Activated CD4-positive, alpha-beta T cell treated with anti-CD3 and anti-CD28 coated beads, Interleukin-2, amount 10 ng/mL, durations not matched to agents 24 days and 14 days (primary cell): ENCODE measurements at places on chromosomes 13 and 19. TPM values are rescaled to one million over a fixed set of nuclear protein-coding genes. Genes with fewer than 3 reads are reported as not detected.

GPC6 gene
- total RNA-seq: not detected in 2 replicates

- no peak for DNase-seq
Measured at GRCh38 chr13:53342623-53343360, 314.2 kb downstream of the OLFM4 start.

- peak; percentile 97 for DNase-seq
Measured at GRCh38 chr19:1855040-1855827, 7.0 kb upstream of the REXO1 start.

DNA sequence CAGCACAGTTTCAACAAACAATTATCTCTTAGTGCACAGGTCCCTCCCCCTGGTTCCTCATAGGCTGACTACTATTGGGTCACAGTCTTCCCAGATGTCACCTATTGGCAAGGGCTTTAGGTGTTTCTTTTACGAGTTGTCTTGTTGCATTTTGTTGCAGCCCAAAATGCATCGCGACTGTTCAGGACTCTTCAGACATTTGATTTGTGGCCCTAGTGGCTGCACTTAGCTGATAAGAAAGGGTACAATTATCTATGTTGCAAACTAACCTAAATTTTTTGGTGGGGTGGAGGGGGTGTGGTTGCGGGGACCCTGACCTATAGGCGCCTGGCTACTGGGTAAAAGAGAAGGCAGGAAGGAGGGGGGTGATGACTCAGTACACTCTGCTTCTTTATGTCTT lies 29.1 kb upstream of the ZNF714 start:
- DNase-seq: no peak

KPNA3 gene
- total RNA-seq: 56.5 and 58.8 TPM in 2 replicates

C19orf85 gene
- total RNA-seq: not detected in 2 replicates

LENG9 gene
- total RNA-seq: 8.2 and 8.3 TPM in 2 replicates

DNA sequence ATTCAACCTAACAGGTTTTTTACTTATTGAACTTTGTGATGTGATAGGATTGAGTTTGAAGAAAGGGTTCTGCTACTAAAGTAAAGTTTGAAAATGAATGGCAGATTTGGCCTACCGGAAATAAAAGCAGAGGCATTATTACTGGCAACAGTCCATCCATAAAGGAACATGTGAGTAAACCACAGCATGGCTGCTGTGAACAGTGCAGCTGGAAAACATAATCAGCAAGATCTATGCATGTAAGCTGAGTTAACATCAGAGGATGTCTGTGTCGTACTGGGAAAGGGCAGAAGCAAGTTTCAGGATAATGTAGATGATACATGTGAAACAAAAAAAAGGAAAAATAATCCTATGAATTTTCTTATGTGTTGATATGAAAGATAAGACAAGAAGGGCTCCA lies 87.6 kb downstream of the CYSLTR2 start:
- peak; percentile 8 for DNase-seq

DNA sequence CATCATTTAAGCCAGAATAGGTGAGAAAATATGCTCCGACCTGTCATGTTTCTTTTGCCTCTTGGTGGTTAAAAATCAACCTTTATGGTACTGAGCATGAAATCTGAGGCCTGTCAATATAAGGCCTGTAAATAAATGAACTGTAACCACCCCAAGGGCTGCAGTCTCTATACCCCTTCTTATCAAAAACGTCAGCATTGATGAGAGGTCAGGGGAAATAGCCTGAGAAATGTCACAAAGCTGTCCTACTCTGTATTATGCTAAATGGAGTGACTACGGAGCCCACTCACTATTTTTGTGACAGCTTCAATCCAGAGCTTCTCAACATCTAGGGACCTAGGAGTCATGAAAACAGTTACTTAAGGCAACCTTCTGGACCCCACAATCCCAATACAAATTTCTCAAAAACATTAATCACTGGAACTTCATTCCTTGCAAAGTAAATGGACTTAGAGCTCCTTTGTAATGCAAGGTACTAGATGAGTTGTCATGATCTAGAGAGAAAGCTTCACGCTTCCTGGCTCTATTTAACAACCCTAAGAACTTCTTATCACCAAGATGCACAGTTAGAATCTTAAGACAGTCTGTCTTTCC lies 2.7 kb upstream of the RAP2A start:
- DNase-seq: no peak

GRCh38 chr13:44932850-44933251 lies 56.4 kb downstream of the NUFIP1 start:
- no peak for DNase-seq

GRCh38 chr19:36060430-36060829 lies 5.7 kb downstream of the WDR62 start:
- peak; percentile 71 for DNase-seq

- DNase-seq: no peak
Measured at GRCh38 chr19:50000038-50000840, 24.9 kb downstream of the VRK3 start.

DNA sequence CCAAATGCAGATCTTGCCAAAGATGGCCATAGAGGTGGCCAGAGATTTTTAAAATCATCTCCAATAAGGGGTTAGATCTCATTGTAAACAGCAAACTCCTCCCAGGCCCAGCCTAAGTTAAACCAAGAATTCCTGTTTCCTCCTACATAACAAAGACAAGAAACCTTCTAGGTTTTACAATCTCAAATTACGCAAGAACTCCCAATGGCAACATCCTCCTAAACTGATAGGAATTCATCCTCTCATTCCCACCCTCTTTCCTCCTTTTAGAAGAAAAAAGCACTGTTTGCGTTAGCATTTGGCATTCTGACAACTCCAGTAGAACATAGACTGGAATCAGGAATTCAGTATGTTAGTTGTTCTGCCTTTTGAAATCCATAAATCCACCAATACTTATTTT lies 14.6 kb downstream of the PROSER1 start:
- DNase-seq: no peak

CASP14 gene
- total RNA-seq: not detected in 2 replicates

GRCh38 chr13:34156841-34157365 lies 339.0 kb downstream of the RFC3 start:
- peak; percentile 84 for DNase-seq

NKG7 gene
- total RNA-seq: 363 and 379 TPM in 2 replicates

DNA sequence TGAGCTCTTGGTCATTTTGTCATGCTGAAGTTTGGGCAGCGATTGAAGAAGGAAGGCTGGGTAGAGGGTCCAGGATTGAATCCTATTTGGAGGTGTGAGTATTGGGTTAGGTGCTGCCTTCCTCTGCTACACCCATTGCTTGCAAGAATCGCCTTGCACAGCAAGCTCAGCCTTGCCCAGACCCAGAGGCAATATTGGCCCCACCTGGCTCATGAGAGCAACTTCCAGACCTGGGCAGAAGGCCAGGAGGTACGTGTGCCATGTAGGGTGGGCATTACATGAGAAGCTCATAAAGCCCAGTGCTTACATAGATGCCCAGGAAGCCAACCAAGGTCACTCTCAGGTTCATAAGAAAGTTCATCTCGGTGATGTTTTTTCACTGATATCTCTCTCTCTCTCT lies 718.0 kb downstream of the EFNB2 start:
- DNase-seq: no peak

GRCh38 chr19:50817941-50818858 lies 5.4 kb downstream of the KLK1 start:
- peak; percentile 92 for DNase-seq

ZNF229 gene
- 0.05 TPM in 1 of 2 replicates, not detected in the other for total RNA-seq

PRKCG gene
- not detected in 2 replicates for total RNA-seq

DNA sequence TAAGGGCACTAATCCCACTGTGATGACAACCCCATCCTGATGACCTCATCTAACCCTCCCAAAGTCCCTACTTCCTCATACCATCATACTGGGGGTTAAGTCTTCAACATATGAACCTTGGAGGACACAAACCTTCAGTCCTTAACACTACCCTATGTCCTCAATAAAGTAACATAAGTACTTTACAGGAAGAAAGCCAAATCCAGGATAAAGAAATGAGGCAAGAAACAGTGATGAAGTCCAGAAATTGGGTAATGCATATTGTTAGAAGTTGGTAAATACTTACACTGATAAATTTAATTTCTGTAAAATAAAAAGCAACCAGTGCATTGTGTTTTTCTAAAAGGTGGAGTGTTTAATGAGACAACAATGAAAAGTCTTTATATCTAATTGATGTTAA lies 284.8 kb upstream of the SOX21 start:
- no peak for DNase-seq

- peak; percentile 58 for DNase-seq
Measured at GRCh38 chr13:111460548-111461444, 140.4 kb downstream of the TEX29 start.

- peak; percentile 71 for DNase-seq
Measured at GRCh38 chr19:4337906-4338440, 654 bp downstream of the STAP2 start.

DNA sequence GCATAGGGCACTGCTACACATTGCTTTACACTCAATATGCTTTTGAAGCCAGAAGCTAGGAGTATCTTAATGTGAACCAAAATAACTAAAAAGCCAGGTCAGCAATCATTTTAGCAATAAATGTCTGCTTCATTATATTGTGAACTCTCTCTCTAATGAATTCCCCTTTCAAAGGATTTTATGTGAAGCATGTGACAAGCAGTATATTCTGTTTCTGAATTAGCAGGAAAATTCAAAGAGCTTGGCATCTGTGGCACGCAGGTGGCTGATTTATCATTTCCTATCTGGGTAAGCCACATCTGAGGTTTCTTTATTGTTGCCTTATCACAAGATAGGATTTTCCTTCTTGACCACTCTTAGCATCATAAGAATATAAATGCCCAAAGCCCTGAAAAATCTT lies 56.8 kb upstream of the KLF12 start:
- DNase-seq: no peak

- no peak for DNase-seq
Measured at GRCh38 chr13:42812316-42812715, 30.9 kb downstream of the FAM216B start.

AMH gene
- total RNA-seq: 4.0 and 5.1 TPM in 2 replicates

HRC gene
- total RNA-seq: not detected in 2 replicates

DNA sequence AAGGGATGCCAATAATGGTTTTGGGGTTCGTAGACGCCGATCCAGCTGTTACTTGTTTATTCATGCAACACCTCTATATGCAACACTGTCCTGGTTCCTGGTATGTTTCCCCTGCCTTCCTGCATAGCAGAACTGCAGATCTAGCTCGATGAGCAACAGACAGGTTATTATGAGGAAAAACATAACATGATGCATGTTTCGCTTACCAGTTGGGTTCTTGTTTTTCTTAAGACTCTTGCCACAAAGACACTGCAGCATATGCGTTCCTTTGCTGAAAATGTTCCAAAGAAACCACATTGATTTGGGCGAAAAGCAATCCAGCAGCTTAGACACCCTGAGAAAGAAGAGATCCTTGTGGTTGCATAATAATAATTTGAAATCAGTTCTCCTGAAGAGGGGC lies 583 bp downstream of the FGF14 start:
- no peak for DNase-seq

DNA sequence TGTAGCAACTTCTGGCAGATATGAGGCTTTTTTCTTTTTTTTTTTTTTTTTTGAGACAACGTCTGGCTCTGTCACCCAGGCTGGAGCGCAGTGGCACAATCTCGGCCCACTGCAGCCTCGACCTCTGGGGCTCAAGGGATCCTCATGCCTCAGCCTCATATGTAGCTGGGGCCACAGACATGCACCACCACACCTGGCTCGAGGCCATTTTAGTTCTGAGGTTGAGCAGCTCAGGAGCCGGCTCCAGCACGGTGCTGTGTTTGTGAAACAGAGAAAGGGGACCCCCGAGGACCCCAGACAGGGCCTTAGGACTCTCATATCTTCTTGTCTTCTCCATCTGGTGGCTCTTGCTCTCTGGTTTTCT lies 3.4 kb upstream of the FLT3LG start:
- no peak for DNase-seq

SHISA2 gene
- total RNA-seq: 2.2 and 2.3 TPM in 2 replicates

GRCh38 chr19:51903192-51903591 lies 1.6 kb downstream of the ZNF649 start:
- no peak for DNase-seq

- no peak for DNase-seq
Measured at GRCh38 chr19:40457953-40458596, 7.5 kb downstream of the BLVRB start.

DNA sequence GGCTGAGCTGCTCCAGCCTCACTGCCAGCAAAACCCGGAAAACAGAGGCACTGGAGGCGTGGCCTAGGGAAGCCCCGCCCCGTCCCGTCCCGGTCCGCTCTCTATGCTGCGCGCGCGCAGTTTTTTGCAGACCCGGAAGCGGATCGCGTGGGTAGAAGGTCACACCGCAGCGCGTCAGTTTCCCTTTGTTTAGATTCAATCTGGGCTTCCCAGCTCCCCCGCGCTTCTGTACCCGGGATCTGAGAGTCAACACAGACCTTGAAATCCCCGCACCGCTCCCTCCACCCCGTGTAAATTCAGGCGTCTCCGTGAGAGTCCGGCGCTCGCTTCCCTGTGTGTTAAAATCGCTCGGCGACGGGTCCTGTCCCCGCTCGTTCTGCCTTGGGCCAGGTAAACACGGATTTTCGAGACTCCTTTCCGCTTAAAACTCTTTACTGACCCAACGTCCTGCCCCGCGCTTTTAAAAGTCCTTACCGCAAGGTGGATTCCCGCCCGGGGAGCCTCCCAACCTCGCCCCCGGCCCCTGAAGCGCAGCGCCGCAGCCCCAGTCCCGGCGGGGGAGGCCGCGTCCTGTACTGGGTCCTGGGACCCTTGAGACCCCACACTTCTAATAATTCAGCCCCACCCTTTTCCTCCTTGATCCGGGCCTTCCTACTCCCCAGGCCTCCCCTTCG lies at the start of gene ZNF610:
TSS of gene ZNF610 (plus strand) at position 127 of the 674 bp plus-strand sequence. CDS start 12,930 bp downstream, outside the sequence.
- DNase-seq: peak; percentile 96

DNA sequence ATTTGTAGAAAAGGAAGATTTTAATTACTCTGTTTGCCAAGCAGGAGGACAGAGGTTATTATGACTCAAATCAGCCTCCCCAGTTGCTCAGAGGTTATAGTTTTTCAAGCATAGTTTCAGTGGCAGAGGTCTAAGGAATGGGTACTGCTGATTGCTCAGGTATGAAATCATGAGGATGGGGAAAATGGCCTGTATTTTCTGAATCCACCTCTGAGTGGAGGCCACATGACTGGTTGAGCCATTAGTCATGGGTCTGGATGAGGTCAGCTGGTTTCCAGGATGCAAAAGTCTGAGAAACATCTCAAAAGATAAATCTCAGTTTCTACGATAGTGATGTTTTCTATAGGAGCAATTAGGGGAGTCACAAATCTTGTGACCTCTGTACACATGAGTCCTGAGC lies 62.8 kb upstream of the CEACAM8 start:
- no peak for DNase-seq

ZNF793 gene
- total RNA-seq: 0.69 and 0.72 TPM in 2 replicates

DNA sequence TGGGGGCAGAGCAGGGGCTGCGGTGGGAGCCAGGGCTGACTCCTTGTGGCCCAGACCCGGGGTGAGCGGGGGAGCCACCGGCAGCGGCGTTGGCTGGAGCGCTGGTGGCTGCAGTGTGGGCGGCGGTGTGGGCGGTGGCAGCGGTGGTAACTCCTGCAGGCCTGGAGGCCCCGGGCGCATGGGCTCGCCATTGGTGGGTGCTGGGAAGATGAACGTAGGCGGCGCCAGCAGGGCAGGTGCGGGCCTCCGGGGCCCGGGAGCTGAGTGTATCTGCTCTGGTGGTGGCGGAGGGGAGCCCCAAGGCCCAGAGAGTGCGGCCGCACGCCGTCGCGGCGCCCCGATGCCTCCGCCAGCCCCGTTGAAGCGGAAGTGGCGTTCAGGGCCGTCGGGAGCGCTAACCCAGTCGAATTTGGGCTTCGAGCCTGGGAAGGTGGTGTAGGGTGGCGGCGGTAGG lies 2.0 kb downstream of the GGN start:
- DNase-seq: no peak
